Cardiac fibroblast (primary cell): ENCODE measurements at places on chromosomes 2 and 18.

DNA sequence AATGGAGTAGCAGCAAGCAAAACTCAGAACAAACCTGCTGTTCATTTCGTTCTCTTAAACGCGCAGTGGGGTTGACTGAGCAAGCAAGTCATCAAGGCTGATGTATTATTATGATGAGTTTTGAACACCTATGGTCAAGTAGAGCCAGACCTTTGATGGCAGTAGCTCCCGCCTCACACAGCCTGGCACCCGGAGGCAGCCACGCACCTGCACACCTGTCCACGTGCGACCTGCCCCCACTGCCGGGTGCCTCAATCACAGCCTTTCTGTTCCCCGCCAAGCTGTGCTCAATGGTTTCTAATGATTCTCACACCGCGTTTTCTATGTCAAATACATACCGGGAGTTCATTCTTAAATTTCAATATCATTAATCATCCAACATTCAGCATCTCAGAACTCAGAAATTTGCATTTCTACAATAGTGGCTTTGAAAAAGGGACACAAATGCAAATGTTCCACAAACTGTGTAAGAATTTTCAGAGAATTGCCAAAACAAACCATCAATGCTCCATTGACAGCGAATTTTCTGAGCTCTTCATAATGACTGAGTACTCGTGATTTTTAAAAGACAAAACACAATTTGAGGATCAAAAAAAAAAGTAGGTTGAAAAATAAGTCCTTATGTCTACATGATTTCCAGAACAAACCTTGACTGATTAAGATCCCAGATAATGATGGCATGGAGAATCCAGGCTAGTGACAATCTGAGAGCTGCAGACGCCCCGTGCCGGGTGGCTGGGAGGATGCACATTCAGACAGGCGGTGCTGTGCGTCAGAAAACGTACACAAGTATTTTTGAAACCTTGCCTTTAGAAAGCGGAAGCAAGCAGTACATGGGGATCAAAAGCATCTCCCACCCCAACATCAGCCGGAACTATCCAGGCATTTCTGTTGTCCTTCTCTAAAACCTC, 56.6 kb downstream of the HDAC4 start:
- no peak for DNase-seq

DNA sequence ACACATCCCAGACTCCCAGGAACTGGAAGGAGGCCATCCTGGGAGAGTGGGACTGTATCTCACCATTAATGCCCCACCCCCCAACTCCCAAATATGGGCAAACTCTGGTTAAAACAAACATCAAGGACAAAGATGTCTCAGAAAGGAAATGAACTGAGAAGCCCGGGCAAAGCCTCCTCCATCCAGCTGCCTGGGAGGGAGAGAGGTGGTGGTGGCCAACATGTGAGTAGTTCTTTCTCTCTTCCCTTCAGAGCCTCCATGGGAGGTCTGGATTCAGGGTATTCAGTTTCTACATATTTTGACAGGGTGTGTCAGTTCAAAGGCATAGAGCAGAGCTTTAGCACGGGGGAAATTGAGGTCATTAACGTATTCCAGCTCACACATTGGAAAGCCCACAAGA, 57.5 kb downstream of the CXCR4 start:
- DNase-seq = no peak

GRCh38 chr18:22637787-22638186, 220.1 kb upstream of the CTAGE1 start:
- DNase-seq = peak; percentile 92

DNA sequence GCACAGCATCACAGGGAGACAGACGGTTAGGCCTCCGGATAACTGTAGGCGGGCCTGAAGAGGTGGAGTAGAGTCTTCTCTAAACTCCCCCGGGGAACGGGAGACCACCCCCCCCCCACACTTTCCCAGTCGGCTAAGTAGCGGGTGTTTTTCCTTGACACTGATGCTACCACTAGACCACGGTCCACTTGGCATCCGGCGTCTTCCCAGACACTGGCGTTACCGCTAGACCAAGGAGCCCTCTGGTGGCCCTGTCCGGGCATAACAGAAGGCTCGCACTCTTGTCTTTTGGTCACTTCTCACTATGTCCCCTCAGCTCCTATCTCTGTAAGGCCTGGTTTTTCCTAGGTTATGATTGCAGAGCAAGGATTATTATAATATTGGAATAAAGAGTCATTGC, 25.7 kb upstream of the NCL start:
- peak; percentile 9 for DNase-seq

DNA sequence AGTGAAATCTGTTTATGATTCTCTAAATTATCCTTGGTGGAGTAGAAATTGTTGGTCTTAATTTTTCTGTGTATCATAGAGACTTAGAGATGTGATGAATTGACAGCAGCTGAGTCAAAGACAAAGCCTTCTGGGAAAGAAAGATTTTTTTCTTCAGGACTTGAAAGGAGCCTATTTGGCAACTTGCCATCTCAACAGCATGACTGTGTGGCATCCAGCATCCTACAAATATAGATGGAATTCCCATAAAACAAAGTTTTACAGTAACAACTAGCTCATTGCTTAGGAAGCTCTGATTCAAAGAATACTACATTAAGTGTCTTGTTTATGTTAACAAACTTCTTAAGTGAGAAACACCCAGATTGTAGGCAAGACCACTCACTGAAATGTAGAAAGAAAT, 79.2 kb upstream of the SETBP1 start:
- peak; percentile 71 for DNase-seq

- DNase-seq = no peak
Measured at GRCh38 chr2:152594022-152594766, 123.1 kb downstream of the PRPF40A start.

- DNase-seq = peak; percentile 66
Measured at GRCh38 chr2:190847504-190848081, 33.0 kb upstream of the GLS start.

- no peak for DNase-seq
Measured at GRCh38 chr2:119760237-119760955, 674 bp downstream of the PTPN4 start.

DNA sequence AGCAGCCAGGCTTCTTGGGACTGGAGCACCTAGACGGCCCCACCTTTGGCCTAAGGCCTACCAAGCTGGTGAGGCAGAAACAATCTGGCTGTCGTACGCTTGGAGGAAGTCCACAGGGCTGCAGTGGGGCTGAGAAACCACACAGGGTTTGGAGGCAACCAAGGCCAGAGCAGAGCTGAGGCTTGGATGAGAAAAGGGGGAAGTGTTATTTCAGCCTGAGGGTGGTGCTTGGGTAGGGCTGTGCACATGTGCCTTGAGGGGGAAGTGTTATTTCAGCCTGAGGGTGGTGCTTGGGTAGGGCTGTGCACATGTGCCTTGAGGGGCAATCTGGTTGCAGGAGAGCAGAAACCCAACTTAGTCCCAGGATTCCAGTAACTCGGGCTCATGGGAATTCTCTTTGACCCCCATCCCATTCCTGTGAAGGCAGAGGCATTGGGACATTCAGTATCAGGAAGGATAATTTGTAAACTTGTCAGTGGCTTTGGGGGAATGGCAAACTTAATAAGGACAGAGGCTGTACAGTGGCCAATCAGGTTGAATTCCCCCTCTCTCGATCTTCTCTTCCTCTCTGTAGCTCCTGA, 971 bp upstream of the FBXO41 start:
- DNase-seq = no peak

DNA sequence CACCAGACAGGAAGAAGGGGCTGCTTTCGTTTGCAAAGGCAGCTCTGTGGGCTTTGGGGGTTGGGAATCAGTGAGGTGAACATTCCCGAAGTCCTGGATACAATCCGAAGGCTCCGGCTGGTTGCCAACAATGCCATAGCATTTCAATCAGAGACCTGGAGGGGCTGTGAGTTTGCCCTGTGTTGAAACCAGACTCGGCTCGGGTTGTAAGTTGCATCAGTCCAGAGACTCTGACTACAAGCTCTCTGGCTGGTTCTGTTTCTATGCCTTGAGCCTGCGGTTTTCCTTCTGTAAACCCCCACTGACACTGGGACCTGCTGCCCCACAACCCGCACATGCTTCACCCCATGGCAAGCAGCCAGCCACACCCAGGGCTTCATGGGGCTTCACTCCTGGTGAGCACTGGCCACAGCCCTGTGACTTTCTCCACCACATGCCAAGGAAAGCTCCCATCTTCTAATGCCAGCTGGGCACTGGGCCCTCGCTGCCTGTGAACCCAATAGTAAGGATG, 85.7 kb upstream of the ODC1 start:
- DNase-seq = peak; percentile 20

- DNase-seq = no peak
Measured at GRCh38 chr2:2000724-2001061, 256.4 kb upstream of the PXDN start.

- DNase-seq = no peak
Measured at GRCh38 chr18:62758591-62758990, 43.2 kb downstream of the PHLPP1 start.

- DNase-seq = no peak
Measured at GRCh38 chr2:100878000-100878791, 58.3 kb downstream of the NPAS2 start.

GRCh38 chr2:86305195-86305914, 32.1 kb downstream of the REEP1 start:
- DNase-seq = no peak

DNA sequence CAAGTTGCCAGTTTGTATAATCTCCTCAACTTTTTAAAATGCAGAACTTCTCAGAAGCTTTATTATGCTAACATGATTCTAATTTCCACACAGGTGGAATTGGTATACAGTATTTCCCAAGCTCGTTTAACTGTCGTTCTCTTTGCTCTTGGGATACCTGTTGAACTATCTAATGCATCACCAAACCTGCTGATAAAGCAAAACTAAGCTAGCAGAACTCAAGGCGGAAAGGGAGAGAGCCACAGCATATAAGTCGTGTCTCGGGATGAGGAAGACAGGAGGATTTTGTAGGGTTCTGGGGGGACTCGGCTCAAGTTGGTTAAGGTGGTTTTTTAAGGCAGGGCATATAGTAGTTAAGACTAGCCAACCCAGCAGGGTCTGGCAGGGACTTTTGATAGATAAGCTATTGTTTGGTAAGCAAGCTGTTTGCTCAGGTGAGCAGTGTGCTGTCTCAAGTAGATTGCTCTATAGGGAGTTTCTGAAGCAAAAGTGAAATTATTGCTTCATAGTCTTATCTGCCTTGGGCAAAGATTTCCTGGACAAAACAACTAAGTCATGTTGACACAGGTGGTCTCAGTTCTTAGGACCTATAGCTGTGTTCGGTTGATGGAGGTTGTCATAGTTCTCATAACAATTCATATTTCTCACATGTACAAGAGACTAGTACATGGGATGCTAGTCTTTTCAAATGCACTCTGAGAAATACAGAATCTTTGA, 28.2 kb upstream of the CHRNA1 start:
- DNase-seq = no peak

GRCh38 chr2:232103140-232103737, 141.7 kb downstream of the DIS3L2 start:
- DNase-seq = peak; percentile 79

GRCh38 chr2:227891673-227892072, 20.2 kb downstream of the DAW1 start:
- DNase-seq = no peak

- DNase-seq = no peak
Measured at GRCh38 chr2:120540719-120541552, 194.7 kb upstream of the GLI2 start.

DNA sequence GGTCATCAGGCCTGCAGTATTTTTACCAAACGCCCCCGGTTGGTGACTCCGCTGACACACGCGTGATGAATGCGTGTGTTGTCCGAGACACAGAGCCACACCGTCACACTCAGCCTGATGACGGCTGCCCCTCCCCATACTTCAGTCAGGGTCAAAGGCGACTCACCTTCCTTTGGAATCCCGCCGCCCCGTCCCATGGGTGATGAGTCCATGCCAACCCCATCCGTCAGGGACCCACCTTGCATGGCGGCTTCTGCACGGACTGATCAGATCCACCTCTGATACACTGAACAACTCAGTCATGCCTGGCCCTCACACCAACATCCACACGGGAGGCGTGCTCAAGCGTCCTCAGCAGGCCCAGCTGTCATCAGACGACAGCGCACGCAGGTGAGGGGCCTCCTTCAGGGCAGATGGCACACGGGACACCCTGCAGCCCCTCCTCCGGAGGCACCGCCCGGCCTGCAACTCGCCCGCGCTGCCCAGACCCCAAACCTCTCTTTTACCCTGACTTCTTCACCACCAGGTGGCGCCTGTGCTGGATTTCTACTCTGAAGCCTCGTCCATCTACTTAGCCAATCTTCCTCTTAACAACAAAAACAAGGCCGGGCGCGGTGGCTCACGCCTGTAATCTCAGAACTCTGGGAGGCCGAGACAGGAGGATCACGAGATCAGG, 89.2 kb downstream of the ZNF516 start:
- peak; percentile 79 for DNase-seq

DNA sequence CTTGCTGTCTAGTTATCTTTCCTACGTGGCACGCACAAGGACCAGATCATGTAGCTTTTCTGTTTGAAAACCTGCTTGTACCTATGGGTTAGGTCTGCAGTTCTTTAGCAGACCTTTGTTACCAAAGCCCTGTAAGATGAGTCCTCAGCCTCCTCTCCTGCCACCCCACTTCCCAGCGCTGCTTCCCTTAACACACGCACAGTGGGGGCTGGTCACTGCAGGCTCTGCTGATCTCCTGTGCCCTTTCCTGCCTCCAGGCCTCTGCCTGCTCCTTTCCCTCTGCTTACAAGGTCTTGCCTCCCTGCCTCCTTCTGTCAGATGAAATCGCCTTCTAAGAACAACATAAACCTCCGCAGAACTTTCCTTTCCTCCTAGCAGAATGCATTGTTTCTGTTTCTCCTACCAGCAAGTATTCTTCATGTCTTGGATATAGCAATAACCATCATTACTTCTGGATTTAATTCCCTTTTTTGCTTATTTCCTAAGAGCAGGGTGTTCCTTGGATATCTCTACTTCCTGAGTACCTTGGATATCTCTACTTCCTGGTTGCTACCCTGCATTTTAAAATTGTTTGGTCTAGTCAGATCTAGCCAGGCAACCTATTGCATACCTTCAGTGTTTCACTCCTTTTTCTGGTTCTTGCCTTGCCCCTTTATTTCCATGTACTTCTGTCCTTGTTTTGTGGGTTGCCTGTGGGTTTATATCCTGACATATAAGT, 159.6 kb upstream of the ALPP start:
- DNase-seq = no peak

DNA sequence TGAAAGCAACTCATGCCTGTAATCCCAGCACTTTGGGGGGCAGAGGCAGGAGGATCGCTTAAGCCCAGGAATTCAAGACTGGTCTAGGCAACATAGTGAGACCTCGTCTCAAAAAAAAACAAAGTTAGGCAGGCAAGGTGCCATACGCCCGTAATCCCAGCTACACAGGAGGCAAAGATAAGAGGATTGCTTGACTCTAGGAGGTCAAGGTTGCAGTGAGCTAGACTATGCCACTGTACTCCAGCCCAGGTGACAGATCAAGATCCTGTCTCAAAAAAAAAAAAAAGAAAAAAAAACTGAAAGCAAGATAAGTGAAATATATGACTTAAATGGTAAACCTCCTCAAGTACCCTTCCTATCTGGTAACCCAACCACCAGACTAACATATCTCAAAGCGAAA, 59.8 kb downstream of the USP34 start:
- DNase-seq = no peak

GRCh38 chr2:205714789-205715720, 32.8 kb downstream of the NRP2 start:
- no peak for DNase-seq

GRCh38 chr18:51622702-51623101, 425.2 kb upstream of the MEX3C start:
- no peak for DNase-seq
